Stimulated activated CD8-positive, alpha-beta memory T cell treated with anti-CD3 and anti-CD28 coated beads, Interleukin-15, amount 100 ng/mL, for 24 hours (primary cell): ENCODE measurements at places on chromosomes 7 and 10.

DNA sequence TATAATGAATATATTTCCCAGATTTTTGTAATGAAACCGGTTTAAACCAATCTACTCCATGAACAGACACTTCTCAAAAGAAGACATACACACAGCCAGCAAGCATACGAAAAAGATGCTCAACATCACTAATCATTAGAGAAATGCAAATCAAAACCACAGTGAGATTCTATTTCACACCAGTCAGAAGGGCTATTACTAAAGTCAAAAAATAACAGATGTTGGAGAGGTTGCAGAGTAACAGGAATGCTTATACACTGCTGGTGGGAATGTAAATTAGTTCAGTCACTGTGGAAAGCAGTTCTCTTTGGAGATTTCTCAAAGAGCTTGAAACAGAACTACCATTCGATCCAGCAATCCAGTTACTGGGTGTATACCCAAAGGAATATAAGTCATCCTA lies 240.7 kb downstream of the TSPAN12 start:
- DNase-seq: no peak

GRCh38 chr10:21217107-21217506 lies 308.4 kb downstream of the SKIDA1 start:
- no peak for DNase-seq

GRCh38 chr7:98807068-98808048 lies 62.5 kb downstream of the TMEM130 start:
- no peak for DNase-seq

GRCh38 chr10:66642217-66642616 lies 283.6 kb upstream of the LRRTM3 start:
- no peak for DNase-seq

DNA sequence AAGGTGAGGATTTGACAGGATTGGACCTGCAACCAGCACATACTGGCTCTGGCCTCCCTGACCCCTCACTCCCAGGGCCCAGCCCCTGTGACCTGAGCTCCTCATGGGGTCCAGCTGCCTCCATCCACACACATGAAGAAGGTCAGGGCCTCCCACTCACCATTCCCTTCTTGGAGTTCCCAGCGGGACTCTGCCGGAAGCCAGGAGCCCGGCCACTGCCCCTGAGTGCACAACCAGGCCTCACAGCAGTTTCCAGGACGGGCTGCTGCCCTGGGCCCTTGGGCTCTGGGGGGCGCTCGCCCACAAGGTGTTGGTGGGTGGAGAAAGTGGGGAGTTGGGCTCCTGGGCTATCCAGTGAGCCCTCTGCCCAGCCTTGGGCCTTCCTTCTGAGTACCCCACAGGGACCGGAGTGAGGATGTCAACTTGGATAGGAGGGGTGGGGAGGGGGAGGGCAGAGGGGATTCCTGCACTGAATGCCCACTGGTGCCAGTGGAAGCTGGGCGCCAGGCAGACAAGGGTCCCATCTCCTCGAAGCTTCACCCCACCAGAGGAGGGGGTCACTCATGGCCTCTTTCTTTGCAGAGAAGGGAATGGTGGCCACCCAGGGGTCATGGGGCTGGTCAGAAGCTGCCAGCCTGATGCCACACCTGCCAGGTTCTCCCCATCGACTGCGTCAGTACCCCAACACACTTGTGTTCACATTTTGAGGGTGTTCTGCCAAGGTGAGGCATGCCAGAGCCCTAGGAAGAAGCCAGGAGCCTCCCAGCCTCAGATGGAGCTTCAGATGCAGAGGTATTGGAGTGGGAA lies 115.3 kb downstream of the PTPN20 start:
- no peak for DNase-seq

DNA sequence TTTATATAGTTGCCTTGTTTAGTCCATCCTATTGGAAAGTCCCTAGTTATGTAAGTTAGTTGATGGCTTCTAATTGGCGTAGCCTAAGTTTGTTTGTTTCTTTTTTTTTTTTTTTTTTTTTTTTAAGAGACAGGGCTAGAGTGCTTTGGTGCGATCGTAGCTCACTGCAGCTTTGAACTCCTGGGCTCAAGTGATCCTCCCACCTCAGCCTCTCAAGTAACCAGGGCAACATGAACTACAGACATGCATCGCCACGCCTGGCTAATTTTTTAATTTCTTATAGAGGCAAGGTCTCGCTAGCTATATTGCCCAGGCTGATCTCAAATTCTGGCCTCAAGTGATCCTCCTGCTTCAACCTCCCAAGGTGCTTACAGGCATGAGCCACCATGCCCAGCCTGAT lies 7.1 kb downstream of the CSGALNACT2 start:
- DNase-seq: no peak

DNA sequence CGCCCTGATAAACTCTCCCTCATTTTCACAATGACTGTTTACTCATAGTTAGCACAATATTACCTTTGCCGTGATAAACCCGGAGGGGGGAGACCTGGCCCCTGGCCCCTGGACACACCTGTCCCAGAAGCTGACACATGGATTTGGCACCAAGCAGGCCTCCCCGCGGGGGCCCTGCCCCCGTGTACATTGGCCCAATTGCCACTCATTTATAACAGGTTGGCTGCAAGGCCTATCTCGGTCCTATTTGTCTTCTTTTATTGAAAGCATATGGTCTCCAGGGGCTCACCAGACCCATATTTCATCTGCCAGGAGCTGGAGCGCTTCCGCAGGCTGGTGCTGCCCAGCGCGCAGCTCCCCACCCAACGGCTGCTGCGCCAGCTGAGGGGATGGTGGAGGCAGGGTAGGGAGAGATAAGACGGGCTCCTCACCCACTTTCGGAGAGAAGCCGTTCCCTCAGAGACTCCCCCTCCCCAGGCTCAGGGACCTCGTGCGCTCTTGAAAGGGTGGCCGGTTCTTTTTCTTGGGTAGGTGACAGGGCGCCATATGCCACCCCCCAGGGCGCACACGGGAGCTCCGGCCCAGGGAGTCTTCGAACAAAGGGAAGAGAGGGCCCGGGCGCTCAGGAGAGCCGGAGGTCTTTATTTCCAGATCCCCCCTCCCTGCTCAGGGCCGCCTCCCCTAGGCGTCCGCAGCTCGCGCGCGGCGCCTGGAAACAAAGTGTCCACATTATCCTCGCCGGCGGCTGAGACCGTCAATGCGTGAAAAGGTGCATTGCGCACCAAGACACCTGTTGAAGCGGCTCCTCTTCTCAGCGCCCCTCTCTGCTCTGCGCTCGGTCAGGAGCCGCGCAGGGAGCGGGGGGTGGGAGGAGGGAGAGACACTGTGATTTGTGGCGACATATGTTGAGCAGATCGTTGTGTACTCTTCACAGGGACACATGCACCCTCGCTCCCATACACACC lies 4.3 kb upstream of the NEUROG3 start:
- no peak for DNase-seq

- DNase-seq: no peak
Measured at GRCh38 chr7:38105874-38106483, 72.1 kb upstream of the STARD3NL start.

- DNase-seq: no peak
Measured at GRCh38 chr10:69721690-69722310, 79.9 kb upstream of the COL13A1 start.

GRCh38 chr10:121838149-121838548 lies 89.7 kb downstream of the ATE1 start:
- DNase-seq: no peak

DNA sequence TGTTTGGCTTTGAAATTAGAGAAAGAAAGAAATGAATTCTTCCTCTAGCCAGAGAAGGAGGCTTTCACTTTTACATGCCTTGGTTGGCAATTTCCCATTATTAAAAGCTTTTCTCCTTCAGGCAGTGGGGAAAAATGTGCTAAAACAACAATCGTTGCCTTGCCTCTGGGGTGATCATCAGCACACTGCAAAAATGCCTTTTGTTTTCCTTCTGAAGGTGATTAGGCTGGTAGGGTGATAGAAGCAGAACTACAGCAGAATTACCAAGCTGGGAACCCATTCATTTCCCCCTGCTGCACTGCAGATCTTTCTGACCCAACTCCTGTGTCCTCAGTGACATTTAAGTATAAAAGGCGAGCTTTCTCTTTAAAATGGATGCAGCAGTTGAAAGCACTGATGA lies 22.2 kb downstream of the ANK3 start:
- DNase-seq: no peak

DNA sequence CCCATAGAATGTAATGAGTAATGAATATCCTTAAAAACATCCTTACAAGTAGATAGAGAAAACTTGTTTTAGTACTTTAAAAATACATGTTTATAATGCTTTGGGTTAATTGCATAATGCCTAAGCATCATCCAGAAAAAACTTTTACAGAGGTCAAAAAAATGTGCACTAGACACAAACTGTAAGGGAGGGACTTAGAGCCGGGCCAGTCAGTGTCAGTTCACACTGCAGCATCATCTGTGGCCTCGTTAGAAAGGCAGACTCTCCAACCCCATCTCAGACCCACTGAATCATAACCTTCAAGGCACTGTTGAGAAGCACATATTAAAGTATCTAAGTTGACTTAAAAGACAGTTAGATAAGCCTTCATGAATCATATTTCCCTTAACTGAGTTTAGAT lies 230.1 kb upstream of the PRPS1L1 start:
- no peak for DNase-seq

DNA sequence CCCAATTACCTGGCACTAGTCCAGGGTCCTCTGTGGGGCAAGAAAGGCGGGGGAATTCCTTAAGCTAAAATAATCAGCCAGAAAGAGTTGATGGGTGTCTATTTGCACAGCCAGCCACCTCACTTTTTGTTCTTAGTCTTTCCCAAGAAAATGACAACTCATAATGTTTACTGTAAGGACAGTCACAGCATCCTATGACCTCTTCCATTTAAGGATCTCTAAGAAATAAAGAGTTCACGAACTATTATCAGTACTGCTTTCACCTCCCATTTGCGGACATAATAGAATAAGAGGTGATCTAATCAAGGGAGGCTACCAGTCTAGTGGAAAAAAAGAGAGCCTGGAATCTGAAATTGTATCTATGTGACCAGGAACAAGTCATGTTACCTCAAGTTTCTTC lies 72.4 kb upstream of the LRRC17 start:
- DNase-seq: no peak

DNA sequence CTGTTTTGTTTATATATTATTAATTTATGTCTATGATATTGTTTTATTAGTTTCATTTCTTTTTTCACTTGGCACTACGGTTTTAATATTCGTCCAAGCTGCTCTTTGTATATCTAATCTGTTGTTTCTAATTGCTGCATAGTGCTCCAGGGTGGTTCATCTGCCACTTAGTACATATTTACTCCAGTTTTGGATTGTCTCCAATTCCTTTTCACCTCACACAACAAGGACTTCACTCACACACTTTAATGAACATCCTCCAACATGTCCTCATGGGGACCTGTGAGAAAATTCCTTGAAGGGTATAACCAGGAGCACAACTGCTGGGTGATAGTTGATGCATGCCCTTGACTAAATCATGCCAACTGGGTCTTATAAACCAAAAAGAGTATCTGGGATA lies 14.1 kb upstream of the NOC3L start:
- no peak for DNase-seq

GRCh38 chr10:5522913-5523560 lies 1.7 kb upstream of the CALML3 start:
- no peak for DNase-seq
